ENCODE measurements at places on chromosomes 2 and 18. TPM values are rescaled to one million over a fixed set of nuclear protein-coding genes. Genes with fewer than 3 reads are reported as not detected.

DNA sequence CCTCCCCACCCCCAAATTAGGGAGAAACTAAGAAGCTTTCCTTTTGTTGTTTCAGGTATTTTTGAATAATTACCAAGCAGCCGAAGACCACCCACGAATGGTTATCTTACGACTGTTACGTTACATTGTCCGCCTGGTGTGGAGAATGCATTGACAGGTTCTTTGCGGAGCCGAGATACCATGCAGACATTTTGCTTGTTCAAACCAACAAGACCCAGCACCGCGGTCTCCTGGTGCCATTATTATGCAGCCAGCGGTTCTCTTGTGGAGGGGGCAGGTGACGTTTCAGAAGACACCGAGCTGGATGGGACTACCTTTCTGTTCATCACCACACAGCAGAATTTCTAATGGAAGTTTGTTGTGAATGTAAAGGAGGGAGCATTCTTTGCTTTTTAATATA lies 43.4 kb downstream of the BCL2L11 start:
- no peak for DNase-seq

The SCN7A gene
- 23.1 TPM for total RNA-seq

DNA sequence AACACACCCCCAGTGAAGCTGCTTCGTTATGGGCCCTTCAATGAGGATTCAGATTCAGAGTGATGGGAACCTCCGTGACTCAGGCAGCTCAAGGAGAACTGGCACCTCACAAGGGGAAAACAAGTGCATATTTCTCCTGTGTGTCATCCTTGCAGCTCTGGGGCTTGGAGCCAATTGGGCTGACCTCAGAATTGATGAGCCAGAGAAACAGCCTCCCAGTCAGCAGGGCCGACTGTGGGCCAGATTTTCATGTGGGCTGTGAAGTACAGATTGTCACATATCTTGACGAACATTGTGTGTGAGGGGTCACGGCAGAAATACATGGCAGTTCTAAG lies 189.6 kb upstream of the SP5 start:
- no peak for DNase-seq

GRCh38 chr2:160175169-160176134 lies 24.6 kb downstream of the ITGB6 start:
- no peak for DNase-seq

DNA sequence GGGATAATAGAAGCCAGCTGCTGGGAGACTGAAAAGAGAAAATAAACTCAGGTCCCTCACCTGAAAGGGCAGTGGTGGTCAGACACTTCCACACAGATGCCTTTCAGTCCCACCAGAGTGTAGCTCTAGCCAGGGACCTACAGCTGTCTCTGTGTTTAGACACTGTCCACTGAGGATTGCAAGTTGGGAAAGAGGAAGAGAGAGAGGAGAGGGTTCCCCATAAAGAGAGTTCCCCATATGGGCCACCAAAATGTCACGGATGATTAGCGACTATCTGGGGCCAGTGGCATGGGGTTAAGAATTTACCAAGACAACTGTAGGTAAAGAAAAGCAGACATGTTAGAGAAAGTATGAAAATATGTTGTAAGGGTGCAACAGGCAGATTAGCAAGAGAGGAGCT lies 36.7 kb upstream of the SKA1 start:
- no peak for DNase-seq

The GPR39 gene
- 0.76 TPM for total RNA-seq

- no peak for DNase-seq
Measured at GRCh38 chr18:49021433-49022129, 70.8 kb upstream of the SMAD7 start.

DNA sequence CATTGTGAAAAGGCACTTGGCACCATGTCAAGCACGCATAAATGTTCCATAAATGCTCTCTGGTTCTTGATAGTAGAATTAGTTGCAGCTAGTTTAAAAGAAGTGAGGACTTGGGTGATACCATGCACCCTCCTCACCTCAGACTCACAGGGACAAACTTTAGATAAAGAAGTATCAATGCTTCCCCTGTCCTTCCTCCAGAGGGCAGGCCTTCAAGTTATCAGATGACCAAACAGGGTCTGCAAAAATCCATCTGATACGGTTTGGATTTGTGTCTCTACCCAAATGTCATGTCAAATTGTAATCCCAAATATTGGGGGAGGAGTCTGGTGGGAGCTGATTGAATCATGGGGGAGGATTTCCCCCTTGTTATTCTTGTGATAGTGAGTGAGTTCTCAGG lies 54.1 kb downstream of the C1QL2 start:
- DNase-seq = no peak

DNA sequence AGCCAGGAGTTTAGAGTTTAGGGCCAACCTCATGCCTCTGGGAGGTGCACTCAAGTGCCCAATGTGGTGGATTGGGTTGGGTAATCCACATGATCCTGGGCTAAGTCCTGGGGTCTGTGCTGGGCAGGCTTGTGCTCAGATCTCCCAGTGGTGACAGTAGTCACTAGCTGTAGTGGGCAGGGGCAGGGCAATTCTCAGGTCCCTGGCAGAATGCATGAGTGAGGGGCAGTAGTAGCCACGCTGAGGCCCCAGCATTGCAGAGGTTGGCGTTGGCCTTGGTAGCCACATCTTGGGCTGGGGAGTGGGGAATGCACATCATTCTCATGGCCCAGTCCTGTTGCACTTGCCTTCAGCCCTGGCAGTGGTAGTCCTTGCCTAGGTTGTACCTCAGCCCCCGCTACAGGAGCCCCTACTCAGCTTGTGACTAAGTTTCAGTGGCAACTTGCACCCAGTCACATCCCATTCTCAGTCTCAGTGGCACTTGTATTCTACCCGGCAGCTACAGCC lies 269.9 kb downstream of the GULP1 start:
- no peak for DNase-seq

- no peak for DNase-seq
Measured at GRCh38 chr2:228599297-228599696, 417.8 kb upstream of the SPHKAP start.

The ONECUT2 gene
- total RNA-seq = not detected

The CPLX4 gene
- total RNA-seq = not detected

The KANSL1L gene
- 9.1 TPM for total RNA-seq

The TTR gene
- not detected for total RNA-seq

DNA sequence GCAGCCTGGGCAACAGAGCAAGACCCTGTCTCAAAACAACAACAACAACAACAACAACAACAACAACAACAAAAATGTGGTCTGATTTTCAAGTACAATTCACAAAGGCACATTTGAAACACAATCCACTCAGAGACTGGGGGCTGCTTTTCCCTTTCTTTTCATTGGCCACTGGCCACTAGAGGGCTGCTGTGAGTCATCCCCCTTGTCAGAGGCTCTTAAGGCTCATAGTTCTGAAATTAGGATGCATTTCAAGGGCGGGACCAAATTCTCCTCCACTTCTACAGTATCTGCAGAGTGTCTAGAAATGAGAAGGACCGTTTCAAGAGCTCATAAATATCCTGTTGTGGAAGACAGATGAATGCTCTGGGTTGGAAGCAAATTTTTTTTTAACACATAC lies 285.4 kb downstream of the NRXN1 start:
- DNase-seq = no peak

DNA sequence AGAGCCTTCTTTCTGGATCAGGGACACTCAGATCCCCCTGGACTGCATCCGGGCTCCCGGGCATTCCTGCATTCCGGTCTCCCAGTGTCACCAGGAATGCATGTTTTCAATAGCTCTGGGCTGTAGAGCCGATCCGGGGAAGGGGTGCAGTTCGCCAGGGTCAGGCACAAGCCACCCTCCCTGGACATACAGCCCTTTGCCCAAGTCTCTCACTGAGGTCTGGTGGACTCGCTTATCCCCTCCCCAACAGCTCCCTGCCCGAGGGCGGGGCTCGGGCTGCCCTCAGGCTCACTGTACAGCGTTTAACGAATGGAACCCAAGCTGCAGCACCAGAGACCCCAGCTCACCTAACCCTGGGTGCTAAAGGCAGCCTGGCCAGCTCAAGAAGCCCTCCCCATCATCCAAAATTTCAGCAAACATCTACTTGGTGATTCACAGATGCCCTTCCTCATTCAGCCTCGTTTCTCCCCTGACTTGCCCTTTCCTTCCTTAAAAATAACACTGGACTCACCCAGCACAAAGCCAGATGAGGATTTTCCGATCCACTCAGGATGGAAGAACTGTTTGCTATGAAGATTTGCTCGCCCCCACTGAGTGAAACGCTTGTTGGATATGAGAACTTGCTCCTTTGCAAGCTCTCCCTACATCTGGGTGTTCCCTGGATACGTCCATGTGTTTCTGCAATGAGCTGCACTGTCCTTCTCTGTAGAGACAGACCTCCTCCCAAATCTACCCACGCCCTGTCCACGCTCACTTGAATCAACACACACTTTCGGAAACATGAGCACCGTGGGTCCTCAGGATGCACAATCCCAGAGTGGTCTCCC lies 58.1 kb downstream of the PXDN start:
- DNase-seq = no peak

GRCh38 chr2:219296142-219296541 lies 13.1 kb downstream of the PTPRN start:
- DNase-seq = no peak

DNA sequence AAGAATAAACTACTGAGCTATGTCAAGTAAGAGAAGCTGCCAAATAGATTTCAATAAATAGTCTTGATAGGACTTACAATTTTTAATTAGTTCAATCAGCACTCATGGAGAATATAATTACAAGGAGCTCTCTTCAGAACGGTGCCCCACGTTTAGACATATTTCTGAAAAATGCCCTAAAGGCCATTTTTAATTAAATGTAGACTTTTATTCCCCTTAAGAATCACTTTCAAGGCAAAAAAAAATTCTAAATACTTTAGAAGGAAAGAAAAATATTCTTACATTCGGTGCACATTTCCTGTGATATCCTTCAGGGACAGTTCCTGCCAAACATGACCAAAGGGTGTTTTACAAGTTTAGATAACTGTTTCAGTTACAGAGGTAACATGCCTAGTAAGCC lies 202.5 kb upstream of the CDH7 start:
- no peak for DNase-seq

- no peak for DNase-seq
Measured at GRCh38 chr2:176984987-176985386, 227.6 kb upstream of the HNRNPA3 start.

- no peak for DNase-seq
Measured at GRCh38 chr2:18993756-18994338, 364.6 kb downstream of the OSR1 start.

- DNase-seq = no peak
Measured at GRCh38 chr2:112095681-112096080, 40.6 kb downstream of the TMEM87B start.

Data from esophagus squamous epithelium (tissue), 5 donors.